ENCODE measurements at places on chromosomes 7 and 10. TPM values are rescaled to one million over a fixed set of nuclear protein-coding genes. Genes with fewer than 3 reads are reported as not detected.

DNA sequence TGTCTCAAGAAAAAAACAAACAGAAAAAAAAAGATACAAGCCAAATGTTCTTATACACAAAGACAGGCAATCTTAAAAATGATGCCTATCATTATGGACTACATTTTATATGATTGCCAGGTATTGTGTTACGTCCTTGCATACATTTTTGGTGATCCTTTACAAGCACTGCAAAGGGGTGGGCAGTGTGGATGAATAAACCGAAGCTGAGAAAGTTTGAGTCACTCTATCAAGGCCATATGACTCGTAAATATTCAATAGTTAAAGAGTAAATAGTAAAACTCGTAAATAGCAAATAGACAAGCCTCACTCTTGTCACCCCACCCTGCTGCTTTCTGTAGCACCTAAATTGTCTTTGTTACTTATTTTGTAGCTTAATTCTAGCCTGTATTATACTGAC, 326.2 kb downstream of the FRMD4A start:
- no peak for DNase-seq

Gene CALML5
- total RNA-seq = not detected

Gene TMEM176B
- total RNA-seq = not detected

Gene ACTA2
- 106 TPM for total RNA-seq

Gene C10orf67
- not detected for total RNA-seq
